Fibroblast of skin of left biceps (primary cell): ENCODE measurements at places on chromosomes 13 and 19.
A peak's percentile ranks its signal among the peaks of the same experiment; 100 is the strongest.

DNA sequence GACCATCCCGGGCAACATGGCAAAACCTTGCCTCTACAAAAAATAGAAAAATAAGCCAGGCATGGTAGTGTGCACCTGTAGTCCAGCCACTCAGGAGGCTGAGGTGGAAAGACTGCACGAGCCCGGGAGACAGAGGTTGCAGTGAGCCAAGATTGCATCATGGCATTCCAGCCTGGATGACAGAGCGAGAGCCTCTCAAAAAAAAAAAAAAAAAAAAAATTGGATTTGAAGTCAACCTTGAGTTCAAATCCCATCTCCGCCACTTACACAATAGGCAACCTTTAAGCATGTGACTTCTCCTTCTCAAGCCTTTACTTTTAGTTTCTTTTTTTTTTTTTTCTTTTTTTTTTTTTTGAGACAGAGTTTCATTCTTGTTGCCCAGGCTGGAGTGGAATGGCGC is 12.0 kb downstream of the KASH5 start:
- no peak for DNase-seq

GRCh38 chr19:45739498-45740439 is 6.5 kb downstream of the MEIOSIN start:
- DNase-seq = no peak

DNA sequence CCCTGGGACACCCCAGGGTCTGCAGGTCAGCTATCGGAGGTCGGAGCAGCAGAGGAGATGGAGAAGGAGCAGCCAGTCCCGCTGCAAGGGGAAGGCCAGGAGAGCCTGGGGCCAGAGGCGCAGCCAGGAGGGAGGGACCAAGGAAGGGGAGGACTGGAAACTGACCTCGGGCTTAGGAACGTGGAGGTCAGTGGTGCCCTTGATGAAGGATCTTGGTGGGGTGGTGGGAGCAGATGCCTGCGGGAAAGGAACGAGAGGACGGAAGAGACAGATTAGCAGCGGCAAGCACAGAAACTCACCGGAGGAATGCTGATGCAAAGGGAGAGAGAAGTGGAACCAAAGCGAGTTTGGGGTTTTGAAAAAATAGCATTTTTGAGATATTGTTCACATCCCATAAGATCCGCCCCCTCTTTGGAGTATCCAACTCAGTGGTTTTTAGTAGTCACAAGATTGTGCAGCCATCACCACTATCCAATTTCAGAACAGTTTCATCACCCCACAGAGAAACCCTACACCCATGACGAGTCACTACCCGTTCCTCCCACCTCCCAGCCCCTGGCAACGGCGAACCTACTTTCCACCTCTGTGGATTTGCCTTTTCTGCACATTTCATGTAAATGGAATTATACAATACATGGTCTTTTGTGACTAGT is 22.1 kb downstream of the PLEKHF1 start:
- DNase-seq = peak; percentile 91

GRCh38 chr19:3655402-3656072 is 28.9 kb upstream of the CACTIN start:
- DNase-seq = peak; percentile 86

- no peak for DNase-seq
These were observed 17.8 kb upstream of the CCNA1 start for GRCh38 chr13:36414461-36414860.

GRCh38 chr13:50389726-50390125 is 374.5 kb downstream of the KCNRG start:
- no peak for DNase-seq

DNA sequence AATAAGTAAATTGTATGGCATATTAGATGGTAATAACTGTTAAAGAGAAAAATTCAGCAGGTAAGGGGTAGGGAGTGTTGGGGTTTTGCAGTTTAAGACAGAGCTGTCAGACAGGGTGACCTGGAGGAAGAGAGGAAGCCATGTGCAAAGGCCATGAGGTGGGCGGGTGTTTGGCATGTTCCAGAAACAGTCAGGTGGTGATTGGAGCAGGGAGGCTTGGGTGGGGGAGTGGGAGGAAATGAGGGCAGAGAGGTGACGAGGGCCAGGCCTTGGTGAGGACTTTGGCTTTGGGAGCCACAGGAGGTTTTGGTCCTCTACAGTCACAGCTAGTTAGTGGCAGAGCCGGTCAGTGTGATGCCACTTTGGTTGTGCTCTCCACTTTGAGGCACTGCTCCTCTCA is 20.1 kb downstream of the RYR1 start:
- DNase-seq = no peak

DNA sequence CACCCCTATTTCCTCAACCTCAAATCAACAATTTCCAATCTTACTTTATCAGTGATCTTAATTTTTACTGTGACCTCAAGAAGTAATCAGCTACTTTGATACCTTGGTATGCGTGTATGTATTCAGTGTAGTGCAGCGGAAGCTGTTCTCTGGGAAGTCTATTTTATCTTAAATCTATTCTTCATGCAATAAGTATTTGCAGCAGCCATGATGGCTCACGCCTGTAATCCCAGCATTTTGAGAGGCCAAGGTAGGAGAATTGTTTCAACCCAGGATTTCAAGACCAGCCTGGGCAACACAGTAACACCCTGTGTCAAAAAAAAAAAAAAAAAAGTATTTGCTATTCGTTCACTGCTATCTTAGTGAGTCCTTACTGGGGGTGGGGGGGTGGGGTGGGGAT is 6.5 kb downstream of the SLC25A30 start:
- DNase-seq = no peak

DNA sequence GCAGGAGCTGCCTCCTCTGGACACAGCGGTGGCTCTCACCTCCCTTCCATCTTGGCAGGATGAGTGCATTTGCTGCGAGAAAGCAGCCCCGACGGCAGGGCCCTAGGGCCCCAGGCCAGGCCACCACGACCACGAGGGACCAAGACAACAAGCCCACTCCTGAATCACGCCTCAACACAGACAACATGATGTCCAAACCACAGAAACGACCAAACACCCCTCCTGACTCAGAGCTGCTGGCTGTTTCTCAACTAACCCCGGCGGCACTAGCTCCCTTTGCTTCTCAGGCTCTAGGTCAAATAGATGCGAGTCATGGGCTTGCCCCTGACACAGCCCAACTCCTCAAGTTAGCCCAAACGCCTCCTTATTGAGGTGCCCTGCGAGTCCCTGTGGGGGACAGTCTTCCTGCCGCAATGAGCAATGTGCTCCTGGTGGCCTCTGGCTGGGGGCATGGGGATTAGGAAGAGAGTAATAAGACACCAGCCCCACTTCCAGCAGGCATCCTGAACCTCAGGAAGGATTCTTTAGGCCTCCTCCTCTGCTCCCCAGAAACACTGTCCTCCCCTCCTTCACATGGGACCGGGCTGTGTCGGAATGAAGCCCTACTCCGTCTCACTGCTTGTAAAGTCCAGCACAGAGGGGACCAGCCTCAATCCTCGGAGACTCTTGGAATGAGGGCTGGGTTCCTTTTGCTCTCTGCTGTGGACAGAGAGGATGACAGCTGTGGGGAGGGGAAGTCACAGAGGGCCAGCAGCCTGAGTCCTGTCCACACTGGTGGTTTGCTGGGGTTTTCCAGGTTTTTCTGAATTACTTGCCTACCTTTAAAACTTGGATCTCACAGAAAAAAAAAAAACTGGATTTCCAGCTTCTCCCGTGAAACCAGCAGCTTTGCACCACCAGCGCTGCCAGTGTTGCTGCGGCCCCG is 6.9 kb upstream of the ATF5 start:
- DNase-seq = no peak

GRCh38 chr19:16375157-16375935 is 50.7 kb downstream of the KLF2 start:
- DNase-seq = no peak

- DNase-seq = no peak
These were observed 509.5 kb downstream of the GPC6 start for GRCh38 chr13:93736081-93736480.

- no peak for DNase-seq
These were observed 139.9 kb downstream of the ZAR1L start for GRCh38 chr13:32175307-32175706.

DNA sequence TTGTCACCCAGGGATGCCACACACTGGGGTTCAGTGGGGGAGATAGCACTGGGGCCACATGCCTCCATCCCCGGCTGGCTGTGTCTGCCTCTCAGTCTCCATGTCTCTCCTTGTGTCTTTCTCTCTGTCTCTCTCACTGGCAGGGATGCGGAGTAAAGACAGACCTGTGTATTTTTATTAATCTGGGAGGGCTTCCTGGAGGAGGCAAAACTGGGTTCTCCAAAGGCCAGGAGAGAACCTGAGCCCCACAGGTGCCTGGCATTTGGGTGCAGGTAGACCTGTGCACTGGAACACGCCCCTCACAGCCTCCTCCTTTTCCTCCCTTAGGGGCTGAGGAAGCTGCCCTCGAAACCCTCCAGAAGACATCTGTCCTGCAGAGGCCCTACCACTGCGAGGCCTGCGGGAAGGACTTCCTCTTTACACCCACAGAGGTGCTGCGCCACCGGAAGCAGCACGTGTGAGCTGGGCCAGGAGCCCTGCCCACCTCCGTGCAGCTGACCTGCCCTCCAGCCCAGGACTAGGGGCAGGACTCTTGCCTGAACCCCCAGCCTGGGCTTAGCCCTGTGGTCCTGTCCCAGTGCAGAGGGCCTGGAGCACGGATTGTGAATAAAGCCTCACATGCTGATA is 32.7 kb downstream of the DHX34 start:
- no peak for DNase-seq

GRCh38 chr13:20684546-20684945 is 19.0 kb upstream of the IL17D start:
- DNase-seq = no peak

- no peak for DNase-seq
These were observed 5.4 kb upstream of the TRIM28 start for GRCh38 chr19:58538257-58539168.

DNA sequence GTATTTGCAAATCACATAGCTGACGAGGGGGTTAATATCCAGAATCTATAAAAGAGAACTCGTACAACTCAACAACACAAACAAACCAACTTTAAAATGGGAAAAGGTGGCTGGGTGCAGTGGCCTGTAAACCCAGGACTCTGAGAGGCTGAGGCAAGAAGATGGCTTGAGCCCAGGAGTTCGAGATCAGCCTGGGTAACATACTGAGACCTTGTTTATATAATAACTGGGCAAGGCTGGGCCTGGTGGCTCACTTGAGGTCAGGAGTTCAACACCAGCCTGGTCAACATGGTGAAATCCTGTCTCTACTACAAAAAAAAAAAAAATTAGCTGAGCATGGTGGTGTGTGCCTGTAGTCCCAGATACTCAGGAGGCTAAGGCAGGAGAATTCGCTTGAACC is 21.8 kb upstream of the TM6SF2 start:
- DNase-seq = no peak

DNA sequence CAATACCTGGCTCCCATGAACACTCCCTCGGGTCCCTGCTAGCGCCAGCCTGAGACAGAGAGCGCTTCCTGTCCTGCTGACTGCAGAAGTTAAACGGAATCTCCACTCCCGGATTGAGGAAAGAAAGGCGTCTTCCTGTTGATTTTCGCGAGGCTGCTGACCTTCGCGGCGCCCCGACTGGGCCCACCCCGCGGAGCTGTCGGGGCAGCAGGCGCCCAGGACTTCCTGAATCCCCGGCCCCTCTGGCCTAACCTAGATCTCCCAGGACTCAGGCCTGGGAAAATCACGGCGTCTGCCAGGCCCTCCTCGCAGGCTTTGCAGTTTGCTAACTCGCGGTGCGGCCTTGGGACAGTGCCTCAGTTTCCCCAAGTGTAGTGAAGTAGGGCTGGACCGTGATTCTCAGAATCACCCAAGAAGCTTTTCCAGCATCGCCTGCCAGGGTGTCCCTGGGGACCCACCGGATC is 108.8 kb downstream of the KCTD15 start:
- DNase-seq = no peak
